Endothelial cell of coronary artery (primary cell): ENCODE measurements at places on chromosomes 4 and X. TPM values are rescaled to one million over a fixed set of nuclear protein-coding genes. Genes with fewer than 3 reads are reported as not detected.

The XKRX gene
- 0.54 and 1.2 TPM in 2 replicates for total RNA-seq

The CXCL3 gene
- 0.54 and 0.94 TPM in 2 replicates for total RNA-seq

The SCRG1 gene
- total RNA-seq: under 0.01 TPM in 1 of 2 replicates, not detected in the other

The UFSP2 gene
- total RNA-seq: 35.7 and 36.7 TPM in 2 replicates

The BCLAF3 gene
- total RNA-seq: 3.3 and 5.5 TPM in 2 replicates

The SNX12 gene
- total RNA-seq: 68.5 and 80.8 TPM in 2 replicates

The PTCHD1 gene
- total RNA-seq: under 0.01 TPM in 1 of 2 replicates, not detected in the other

The RBMXL3 gene
- not detected in 2 replicates for total RNA-seq

The ZGRF1 gene
- total RNA-seq: 7.4 and 9.2 TPM in 2 replicates

The ARHGAP36 gene
- total RNA-seq: 0.09 TPM in 1 of 2 replicates, not detected in the other

The PRSS12 gene
- 0.09 and 0.56 TPM in 2 replicates for total RNA-seq

The ZFYVE28 gene
- 4.0 and 12.3 TPM in 2 replicates for total RNA-seq

The TBC1D8B gene
- total RNA-seq: 3.3 and 6.4 TPM in 2 replicates

The EMD gene
- total RNA-seq: 19.9 and 20.2 TPM in 2 replicates

The ANK2 gene
- total RNA-seq: 1.5 and 1.7 TPM in 2 replicates

The FAM241A gene
- total RNA-seq: 7.2 and 9.7 TPM in 2 replicates

The TCEAL6 gene
- total RNA-seq: not detected in 2 replicates
